ENCODE measurements at places on chromosomes 2 and 18.

GRCh38 chr2:111990856-111991255, 64.2 kb upstream of the TMEM87B start:
- no peak for DNase-seq

DNA sequence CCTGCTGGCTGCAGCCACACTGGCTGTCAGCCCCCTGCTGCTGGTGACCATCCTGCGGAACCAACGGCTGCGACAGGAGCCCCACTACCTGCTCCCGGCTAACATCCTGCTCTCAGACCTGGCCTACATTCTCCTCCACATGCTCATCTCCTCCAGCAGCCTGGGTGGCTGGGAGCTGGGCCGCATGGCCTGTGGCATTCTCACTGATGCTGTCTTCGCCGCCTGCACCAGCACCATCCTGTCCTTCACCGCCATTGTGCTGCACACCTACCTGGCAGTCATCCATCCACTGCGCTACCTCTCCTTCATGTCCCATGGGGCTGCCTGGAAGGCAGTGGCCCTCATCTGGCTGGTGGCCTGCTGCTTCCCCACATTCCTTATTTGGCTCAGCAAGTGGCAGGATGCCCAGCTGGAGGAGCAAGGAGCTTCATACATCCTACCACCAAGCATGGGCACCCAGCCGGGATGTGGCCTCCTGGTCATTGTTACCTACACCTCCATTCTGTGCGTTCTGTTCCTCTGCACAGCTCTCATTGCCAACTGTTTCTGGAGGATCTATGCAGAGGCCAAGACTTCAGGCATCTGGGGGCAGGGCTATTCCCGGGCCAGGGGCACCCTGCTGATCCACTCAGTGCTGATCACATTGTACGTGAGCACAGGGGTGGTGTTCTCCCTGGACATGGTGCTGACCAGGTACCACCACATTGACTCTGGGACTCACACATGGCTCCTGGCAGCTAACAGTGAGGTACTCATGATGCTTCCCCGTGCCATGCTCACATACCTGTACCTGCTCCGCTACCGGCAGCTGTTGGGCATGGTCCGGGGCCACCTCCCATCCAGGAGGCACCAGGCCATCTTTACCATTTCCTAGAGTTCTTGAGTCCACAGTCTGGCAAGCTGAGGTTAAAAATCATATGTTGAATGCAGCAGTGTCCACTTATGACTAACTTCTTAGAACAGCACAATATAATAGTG, 741 bp downstream of the GPR148 start:
- no peak for DNase-seq

- no peak for DNase-seq
These were observed 107.0 kb downstream of the MGAT5 start for GRCh38 chr2:134360745-134361487.

GRCh38 chr18:31562726-31563125, 29.0 kb upstream of the TTR start:
- no peak for DNase-seq

GRCh38 chr2:201100497-201100896, 15.5 kb upstream of the CFLAR start:
- no peak for DNase-seq

GRCh38 chr2:25480561-25480960, 138.8 kb upstream of the DNMT3A start:
- no peak for DNase-seq

GRCh38 chr18:14970027-14970426, 222.1 kb downstream of the ANKRD30B start:
- DNase-seq, result no peak

DNA sequence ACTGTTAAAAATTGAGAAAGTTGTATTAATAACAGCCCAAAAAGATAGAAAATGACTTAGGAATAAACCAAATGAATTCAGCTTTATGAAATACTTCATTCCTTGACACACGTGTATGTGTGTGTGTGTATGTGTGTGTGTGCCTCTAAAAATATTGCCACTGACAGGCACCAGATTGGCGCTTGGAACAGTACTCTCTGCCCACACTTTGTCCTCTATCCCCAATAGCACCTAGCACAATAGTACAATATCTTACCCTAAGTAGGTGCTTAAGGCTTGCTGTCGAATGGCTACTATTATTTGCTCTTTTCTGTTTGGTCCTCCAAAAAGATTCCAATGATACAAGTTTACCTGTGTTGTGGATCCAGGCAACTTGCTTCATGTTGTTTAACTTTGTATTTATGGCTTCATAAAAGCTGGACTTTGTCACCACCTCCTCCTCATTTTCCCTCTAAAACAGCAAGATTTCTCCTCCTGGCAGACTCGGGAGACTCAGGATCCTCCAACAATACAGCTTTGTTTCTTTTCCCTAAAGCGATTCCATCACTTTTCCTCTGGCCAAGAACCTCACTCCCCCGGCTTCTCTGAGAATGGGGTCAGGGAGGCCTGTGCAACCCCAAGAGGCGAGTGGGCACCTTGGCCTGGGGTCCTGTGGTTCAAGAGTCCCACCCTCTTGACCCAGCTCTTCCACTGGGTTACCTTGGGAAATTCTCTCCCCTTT, 43.3 kb upstream of the LCLAT1 start:
- no peak for DNase-seq

GRCh38 chr2:240604939-240605716, 18.6 kb downstream of the CAPN10 start:
- DNase-seq, result no peak

DNA sequence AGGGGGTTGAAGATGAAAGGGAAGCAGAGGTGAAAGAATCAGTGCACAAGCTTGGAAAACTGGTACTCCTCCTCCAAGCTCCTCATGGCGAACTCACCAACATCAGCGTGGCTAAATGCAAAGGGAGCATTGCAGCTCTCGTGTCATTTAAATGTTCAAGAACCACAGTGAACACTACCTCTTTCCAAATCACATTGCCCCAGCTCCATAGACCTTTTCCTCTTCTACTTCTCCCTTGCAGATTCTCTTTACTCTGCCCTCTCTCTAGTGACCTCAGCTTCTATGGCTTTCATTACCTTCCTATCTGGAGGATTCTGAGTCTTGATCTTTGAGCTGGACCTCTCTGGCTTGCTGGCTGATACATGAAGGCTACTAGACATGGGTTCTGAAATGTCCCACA, 14.3 kb downstream of the EPB41L3 start:
- no peak for DNase-seq

DNA sequence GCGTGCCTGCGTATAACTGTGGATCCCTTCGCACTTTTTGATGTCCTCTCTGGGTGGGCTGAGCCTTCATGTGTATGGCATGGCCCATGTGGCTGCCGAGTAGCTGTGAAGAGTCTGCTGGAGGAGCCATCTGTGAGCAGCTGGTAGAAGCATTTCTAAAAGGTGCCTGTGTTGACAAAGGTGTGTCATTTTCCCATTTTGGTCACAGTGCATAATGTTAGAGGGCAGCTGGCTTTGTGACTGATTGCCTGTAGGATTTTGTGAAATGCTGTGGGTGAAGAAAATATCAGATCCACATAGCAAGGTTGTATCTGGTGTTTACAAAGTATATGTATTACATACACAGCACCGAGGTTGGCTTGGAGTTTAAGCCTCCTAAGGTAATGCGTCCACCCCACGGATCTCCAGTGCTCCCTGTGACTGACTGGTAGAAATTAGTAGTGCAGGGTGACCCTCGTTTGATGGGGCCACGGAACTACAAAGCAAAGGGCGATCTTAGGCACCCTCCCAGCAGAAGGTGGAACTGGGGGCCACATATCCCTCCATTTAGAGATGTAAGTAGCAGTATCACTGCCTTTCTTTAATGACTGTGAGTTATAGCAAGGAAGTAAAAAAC, 16.5 kb downstream of the GATA6 start:
- no peak for DNase-seq

DNA sequence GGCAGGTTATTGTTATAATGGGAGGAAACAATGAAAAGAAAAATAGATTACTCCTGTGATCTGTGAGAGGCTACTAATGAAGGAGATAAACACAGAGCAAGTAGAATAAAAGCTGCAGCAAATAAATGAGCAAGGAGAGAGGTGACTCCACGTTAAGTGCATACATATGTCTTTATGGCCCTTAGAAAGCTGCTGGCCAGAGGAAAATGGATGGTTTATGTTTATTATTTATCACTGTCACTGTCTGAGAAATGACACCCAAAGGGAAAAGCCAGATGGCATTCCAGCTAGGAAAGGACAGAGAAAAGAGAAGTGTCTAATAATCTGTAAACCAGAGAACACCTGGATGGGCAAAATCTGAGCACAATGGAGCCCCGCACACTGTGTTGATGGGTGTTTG, 122.9 kb upstream of the DDX18 start:
- no peak for DNase-seq

GRCh38 chr2:144351687-144352086, 168.2 kb downstream of the ZEB2 start:
- DNase-seq, result no peak

DNA sequence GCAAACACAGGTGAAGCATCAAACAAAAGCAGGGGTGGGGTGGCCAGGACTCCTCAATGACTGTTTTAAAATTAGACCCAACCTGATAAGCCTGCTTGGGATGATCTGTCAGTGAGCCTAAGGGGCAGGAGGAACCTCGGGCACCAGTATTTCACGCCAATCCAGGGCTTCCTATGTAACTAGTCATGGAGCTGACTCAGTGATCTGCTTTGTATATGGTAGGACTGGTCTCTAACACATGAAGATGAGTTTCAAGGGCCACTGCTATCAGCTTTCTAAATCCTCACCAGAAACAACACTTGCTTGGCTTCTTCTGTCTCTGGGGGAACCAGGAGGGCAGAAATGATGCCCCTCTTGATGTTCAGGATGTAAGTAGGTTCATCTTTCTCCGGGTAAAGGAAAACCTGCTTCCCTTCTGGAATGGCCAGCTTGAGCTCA, 6.2 kb downstream of the APOB start:
- no peak for DNase-seq

DNA sequence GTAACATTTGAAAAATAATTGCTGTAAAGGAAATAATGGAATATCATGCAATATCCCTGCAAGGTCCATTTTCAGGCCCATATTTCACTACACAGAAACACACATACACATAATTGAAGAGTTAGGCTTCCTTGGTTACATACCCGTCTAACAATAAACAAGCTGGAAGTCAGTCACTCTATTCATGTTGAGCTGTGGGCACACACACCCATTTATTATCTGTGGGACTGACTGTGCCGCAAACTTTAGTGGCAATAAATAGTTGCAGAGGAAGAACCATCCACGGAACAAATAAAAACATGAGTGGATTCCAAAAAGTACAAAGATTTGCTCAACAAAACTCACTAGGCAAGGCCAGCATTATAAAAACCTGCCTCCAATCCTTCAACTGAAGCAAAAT, 24.8 kb downstream of the PID1 start:
- no peak for DNase-seq

DNA sequence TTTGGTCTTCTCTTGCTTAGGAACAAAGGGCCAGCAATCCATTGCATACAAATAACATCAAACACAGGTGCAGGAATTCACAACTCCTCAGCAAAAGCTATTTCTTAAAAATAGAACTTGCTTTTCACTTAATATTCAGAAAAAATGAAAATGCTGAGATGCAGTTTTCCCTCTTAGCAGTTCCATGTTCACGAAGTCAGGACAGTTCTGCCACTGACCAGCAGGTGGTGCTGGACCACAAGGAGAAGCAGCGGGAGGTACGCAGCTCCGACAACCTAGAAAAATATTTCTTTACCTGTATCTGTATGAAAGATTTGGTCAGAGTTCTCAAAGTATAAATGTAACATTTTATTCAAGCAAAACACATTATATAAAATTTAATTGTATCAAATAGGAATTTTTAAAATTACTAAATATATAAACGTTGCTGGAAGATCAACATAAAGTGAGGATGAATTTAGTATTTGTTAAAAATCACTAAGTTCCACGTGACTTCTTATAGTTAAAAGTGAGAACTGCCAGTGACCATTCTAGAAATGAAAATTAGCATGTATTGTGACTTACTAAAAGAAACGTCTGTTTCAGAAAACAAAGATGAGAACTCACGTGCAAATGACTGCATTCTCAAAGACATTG, 48.8 kb downstream of the ADNP2 start:
- no peak for DNase-seq

GRCh38 chr2:165888171-165888570, 65.4 kb downstream of the TTC21B start:
- no peak for DNase-seq

DNA sequence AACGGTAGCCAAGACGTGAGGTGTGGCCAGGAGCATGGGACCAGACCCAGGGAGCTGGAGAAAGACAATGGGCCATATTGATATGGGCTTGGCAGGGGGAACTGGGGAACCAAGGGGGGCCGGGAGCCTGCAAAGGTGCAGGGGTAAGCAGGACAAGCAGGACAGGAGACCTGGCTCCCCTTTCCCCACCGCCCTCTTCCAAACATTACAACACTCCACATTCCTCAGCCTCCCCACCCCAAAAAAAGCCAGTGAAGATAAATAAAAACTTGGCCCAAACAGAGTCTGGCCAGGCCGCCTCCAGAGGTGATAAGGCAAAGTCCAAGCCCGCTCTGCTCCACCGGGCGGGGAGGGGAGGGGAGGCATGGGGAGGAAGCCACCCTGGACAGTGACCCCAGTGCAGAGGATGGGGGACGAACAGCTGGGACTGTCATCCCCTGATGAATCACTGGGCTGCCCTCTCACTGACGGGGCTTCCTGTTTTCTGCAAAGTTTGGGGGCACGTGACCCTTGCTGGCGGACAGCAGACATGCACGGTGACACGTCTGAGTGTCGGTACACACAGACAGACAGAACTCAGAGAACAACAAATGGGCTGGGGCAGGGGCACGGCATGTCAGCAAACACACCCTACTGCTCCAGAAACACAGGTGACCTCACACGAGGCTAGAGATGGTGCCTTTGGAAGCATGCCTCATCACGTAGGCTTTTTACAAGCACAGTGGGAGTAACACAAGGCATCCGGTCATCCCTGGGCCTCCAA, 100.2 kb downstream of the TNS1 start:
- no peak for DNase-seq

- no peak for DNase-seq
These were observed 650 bp downstream of the ORMDL1 start for GRCh38 chr2:189783451-189783926.

GRCh38 chr2:7660816-7661215, 743.6 kb downstream of the RNF144A start:
- DNase-seq, result no peak

GRCh38 chr2:168356477-168356835, 99.6 kb upstream of the CERS6 start:
- DNase-seq, result no peak

- DNase-seq, result no peak
These were observed 25.3 kb upstream of the MFSD6 start for GRCh38 chr2:190382851-190383250.

DNA sequence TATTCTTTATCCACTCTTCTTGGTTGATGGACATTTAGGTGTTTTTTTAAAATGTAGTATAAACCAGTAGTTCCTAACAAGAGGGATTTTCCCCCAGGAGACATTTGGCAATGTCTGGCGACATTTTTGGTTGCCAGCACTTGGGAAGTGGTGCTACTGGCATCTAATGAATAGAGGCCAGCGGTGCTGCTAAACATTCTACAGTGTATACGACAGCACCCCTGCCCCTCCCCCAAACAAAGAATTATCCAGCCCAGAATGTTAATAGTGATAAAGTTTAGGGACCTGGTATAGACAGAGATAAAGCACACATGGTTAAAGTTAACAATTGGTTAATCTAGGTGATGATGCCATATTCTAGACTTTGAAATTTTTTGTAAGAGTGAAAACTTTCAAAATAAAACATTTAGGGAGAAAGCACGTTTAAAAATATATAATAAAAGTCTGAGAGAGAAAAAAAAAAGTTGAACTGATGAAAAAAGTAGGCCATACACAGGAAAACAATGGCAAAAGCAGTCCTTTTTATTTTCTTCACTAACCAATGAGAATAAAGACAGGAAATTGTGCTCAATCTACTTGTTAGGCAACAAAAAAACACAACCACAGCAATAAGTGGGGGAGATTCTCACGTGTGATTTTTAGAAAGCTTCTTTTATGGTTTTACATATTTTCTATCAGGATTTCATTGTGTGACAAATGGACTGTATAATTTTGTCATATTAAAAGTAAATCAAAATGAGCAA, 14.8 kb downstream of the FBXO48 start:
- no peak for DNase-seq
